Esophagus squamous epithelium (tissue), 5 donors: ENCODE measurements at places on chromosomes 4 and X.

DNA sequence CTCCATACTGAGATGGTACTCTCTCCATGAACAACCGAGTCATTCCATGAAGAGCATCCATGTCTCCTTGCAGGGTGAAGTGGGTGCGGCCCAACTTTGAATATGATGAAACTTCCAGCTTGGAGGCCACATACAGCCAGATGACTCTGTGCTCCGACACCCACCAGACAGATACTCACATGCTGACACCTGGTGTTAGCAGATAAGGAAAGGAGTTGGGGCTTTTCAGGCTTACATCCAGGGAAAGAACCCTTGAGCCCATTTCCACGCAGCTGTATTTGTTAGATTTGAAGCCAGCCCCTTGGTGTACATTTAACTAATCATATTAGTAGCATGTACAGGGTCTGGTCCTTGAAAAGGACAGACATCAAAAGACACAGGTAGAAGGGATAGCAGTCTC, 62.1 kb upstream of the PRRG3 start:
- no peak for DNase-seq

DNA sequence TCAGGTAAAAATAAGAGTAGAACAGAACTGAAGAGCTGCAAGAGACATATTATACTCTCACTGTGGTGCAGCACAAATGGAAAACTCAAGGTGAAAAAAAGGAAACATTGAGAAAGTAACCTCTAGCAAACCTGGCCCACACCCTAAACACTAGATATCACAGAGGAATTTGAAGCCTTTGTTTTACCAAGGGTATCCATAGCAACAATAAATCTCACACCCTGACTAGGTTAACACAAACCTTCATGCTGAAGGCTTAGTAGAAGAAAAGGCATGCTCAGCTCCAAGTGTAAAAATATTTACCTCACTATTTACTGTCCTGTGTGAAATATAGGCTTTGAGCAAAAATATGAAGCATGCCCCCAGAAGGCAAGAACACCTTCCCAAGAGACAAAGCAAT, 61.9 kb upstream of the TAB3 start:
- no peak for DNase-seq

- DNase-seq: no peak
These were observed 6.9 kb downstream of the CTBP1 start for GRCh38 chr4:1241936-1242505.

- no peak for DNase-seq
These were observed 380.6 kb upstream of the MAGEB2 start for GRCh38 chrX:29834764-29835163.

DNA sequence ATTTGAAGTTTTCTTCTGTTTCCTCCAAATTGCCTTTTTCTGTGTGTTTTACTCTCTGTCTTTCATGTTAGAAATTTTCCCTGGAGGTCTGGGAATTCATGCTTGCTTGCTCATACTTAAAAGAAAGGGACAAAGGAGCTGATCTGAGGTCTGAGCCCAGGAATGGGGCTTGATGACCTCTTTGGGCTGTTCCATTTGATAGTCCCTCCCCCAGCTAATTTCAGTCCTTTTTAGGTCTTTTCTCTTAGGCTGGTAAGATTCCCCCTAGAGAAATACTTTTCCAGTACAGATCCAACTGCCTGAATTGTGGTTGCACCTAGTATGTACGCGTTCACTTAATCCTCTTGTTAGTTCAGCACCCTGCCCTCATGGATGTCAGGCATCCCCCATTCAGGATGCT, 5.5 kb upstream of the PIGA start:
- DNase-seq: no peak

DNA sequence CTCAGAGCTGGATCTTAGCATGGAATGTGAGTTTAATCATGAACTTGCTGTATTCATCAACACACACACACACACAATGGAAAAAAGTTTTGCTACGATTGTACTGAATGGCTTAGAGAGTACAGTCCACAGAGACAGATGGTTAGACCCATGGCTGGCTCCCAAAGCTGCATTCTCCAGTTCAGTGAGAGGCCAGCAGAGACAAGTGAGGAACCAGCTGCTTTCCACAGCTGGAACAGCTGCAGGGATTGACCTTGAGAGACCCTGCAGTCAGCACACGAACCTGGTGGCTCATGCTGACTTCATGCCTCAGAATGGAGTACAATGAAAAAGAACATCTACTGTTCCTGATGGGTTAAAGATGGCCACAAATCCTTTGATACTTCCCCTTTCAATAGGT, 94.5 kb downstream of the DHX15 start:
- no peak for DNase-seq
